8988T (cell line): ENCODE measurements at places on chromosomes 12 and 14.

GRCh38 chr12:13257356-13257875 lies 60.9 kb downstream of the EMP1 start:
- no peak for DNase-seq

DNA sequence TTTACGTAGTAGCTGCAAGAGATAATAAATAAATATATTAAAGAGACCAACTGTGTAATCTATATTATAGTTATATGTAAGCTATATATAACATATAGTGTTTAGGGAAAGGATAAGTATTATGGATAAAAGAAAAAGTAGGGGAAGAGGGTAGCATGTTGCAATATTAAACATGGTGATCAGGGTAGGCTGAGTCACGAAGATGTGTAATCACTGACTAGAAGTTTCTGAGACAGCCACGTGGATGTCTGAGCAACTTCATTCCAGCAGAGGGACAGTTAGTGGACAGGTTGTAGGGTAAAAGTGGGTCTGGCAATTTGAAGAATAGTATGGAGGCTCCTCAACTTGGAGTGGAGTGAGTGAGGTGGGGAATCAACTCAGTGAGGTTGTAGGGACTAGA lies 109.7 kb downstream of the ANO4 start:
- DNase-seq = no peak

- no peak for DNase-seq
Observed at GRCh38 chr12:1282670-1283315, 291.8 kb downstream of the ERC1 start.

- peak; percentile 58 for DNase-seq
Observed at GRCh38 chr14:64708148-64709004, 4.2 kb downstream of the PLEKHG3 start.

- DNase-seq = no peak
Observed at GRCh38 chr14:20204721-20205120, 14.0 kb downstream of the OR11G2 start.

DNA sequence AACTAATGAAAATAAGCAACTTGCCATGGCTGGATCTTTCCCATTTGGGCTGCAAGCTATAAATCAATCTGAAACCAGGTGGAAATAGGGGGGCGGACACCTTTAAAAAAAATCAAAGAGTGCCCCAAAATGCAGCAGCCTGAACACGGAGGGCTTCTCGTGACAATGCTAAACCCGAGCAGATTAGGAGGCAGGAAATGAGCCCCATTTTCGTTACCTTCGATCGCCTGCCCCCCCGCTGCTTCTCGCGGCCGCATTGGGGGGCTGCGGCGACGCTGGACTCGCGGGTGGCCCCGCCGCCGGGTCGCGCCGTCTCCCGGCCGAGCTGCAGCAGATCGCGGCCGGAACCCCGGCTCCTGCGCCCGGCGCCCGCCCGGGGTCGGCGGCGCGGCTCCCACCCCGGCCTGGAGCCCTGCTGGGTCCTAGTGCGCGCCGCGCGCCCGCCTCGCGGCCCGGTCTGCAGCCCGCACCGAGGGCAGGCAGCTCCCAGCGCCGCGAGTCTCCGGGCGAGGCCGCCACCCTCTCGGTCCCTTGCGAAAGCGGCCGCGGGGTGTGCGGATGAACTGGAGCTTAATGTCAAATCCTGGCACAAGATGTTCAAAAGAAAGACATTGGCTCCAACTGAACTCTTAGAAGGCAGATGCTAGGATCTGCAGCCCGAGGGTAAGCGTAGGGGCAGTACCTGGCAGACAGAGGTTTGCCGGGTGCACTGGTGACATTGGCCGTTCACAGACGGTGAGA lies 201.9 kb upstream of the FOXN3 start:
- peak; percentile 67 for DNase-seq

- no peak for DNase-seq
Observed at GRCh38 chr12:122724641-122725243, 5.9 kb downstream of the HCAR1 start.

DNA sequence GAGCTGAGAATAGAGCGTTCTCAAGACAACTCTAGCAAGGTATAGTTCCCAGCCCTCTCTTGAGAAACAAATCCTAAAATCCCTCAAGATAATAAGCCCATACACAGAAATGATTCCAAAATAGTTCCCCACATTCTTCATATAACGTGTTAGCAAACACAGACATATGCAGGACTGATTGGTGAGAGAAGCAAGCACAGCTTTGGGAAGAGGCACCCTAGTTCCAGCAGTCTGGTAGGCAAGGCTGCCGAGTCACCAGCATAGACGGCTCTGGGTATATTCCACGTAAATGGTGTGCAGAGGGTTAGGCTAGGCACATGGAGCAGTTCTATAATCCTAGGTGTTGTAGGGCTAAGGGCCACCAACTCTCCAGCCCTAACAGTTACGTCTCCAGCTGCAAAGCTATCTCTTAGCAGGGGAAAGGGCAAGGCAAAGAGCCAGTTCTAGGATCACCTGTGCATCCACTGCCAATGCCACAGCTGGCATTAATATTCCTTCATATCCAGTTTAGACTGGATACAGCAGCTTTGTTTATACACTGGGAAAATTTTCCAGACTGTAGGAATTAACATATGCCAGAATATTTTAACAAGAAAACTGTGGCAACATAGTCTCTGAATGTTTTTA lies 52.9 kb downstream of the SH2B3 start:
- DNase-seq = no peak
